Activated naive CD4-positive, alpha-beta T cell treated with anti-CD3 and anti-CD28 coated beads, Interleukin-2, amount 50 U/mL, for 16 hours (primary cell): ENCODE measurements at places on chromosomes 3 and 15.

GRCh38 chr3:192090586-192090985 is 629.6 kb downstream of the PYDC2 start:
- no peak for DNase-seq

DNA sequence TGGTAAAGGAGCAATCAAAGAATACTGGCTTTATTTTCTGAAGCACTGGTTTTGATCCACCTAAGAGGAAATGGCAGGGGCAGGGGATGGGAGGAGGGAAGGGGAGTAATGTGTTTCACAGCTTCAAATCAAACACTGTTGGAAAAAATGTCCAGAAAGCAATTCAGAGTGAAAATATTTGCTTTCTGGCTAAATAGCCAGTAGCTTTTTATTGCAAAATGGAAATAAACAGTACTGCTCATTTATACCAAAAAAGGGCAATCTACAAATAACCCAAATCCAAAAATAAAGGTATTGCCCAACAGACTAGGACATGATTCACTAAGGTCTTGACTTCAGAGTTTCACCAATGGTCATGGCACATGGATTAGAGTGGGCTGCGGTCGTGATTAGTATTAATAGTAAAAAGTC is 279.3 kb upstream of the THBS1 start:
- DNase-seq, result no peak

DNA sequence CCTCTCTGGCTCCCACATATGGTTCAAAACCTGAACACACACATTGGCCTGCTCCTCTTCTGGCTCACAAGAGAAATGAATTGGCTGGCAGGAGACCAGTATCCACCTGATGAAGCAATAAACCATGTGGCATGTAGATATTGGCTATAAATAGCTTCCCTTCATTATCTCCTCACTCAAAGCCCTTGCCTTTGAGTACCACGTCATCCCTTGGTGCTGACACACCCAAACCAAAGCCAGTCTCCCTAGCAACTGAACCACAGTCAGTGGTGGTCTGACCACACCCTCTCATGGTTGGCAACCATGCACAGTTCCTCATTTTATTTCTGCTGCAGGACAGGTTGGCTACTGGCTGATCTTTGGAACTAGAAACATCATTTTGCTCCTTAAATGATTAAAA is 98.8 kb downstream of the ZNF621 start:
- DNase-seq, result no peak

DNA sequence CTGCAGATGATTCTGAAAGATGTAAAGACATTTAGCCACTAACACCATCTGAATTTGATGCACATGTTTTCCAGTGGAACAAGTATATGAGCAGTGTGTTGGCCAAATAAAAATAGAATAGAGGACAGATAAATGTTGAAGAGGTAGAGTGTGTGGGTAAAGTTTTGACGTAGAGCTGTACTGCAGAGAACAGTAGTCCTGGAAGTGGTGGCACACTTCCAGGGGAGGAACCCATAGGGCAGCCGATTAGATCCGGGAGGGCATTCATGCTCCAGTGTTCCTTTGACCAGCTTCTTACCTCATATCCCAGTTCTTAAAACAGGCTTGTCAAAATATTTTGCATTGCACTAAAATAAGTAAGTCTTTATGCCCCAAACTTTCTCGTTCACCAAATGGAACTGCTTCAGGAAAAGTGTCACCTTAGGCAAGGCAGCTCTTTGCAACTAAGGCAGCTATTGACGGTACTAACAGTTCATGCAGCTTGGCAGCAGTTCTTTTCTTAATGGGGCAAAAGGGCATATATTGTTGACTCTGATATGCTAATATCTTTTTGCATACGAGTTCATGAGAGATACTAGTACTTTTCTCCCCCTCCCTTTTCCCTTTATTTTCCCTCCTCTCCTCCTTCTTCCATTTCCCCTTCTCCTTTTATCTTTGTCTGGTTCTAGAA is 429.3 kb upstream of the AZI2 start:
- DNase-seq, result no peak

DNA sequence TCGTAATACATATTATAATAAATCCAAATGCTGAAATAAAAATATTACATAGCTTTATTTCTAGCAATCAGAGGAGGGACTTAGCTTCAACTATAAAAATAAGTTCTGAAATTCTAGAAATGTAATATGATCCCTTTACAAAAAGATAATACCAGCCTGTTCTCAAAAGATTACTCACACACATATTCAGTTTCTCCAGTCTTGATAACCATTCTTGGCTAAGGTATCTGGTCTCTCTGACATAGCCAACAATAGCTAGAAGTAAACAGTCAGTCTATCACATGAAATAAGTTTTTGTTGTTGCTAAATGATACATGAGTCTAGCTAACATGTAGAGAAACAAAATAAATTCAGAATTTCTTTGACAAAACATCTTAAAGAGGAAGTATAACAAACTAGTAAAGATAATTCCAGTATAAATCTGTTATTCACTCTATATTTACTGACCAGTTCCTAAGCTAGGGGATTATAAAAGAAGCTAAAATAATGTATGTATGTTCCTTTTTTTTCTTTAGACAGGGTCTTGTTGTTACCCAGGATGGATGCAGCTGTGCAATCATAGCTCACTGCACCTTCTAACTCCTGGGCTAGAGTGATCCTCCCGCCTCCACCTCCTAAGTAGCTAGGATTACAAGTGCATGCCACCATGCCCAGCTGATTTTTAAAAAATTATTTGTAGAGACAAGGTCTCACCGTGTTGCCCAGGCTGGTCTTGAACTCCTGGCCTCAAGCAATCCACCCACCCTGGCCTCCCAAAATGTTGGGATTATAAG is 170.6 kb downstream of the TBL1XR1 start:
- DNase-seq, result no peak

DNA sequence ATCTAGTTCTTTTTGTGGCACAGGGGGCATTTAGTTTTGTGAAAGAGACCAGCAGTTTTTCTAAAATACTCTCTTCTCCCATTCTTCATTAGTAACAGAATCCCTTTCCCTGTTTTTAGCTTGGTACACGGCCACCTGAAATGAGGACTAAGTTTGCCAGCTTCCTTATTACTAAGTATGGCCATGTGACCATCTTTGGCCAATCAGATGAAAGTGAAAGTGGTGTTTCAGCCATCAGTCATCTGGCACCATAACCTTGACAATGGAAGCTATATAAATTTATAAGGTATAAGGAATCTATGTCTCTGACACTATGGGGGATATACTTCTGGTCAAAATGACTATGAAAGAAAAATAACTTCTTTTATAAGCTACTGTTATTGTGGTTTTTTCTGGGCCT is 570.4 kb downstream of the AGBL1 start:
- no peak for DNase-seq

DNA sequence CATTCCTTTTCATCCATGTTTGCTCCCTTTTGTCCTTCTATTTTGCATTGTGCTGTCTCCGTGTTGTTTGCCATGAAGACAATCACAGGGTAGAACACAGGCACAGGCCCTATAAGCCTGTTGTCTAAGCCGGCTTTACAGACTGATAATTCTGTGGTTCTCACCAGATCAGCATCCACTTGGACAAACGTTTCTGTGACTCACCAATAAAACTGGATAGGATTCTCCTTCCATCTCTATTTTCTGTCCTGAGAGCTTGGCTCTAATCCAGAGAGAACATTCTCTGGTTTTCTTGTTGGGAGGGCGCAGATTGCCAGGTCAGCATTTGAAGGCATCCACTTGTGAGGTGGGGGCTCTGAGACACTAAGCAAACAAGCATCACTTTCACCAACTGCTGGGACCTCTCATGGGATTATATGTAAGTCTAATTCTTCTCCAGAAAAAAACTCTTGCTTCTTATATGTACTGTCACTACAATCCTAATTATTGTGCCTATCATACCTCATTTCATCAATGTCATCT is 101.6 kb downstream of the ERC2 start:
- DNase-seq, result no peak

GRCh38 chr3:120274739-120275167 is 10.3 kb downstream of the GPR156 start:
- no peak for DNase-seq

- DNase-seq, result no peak
Measured at GRCh38 chr15:66178531-66178910, 75.0 kb downstream of the MEGF11 start.

- DNase-seq, result no peak
Measured at GRCh38 chr3:122533480-122533879, 18.7 kb upstream of the KPNA1 start.

DNA sequence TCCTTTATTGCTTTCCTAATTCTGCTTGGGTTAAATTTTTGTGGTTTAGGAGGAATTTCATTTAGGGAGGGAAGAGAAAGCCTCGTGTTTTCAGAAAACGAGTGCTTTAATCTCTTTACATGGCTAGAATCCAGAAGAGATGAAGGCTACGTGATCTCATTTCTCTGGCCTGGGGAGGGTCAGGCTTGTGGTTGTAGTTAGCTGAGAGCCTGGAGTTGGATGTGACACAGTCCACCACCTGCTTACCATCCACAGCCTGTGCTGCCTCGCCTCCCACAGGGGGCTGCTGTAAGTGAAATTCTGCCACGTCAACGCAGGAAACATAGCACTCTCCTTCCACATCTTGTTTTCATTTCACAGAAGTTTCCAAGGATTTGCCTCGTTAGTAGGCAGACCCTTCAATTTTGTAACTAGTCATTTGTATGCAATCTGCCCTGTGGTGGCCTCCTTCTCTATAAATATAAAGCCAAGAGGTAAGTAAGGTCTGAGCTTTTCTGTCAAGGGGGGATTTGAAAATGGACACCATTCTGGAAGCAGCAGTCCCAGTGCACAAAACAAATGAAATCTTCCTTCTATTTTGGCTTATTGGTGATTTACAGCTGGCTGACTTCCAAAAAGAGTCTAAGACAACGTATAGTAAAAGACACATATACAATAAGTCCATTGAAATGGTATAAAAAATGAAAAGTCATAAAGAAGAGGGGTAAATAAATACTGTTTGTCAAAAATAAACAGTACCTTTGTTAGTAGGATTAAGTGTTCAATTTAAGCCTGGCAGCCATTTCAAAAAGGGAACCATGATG is 3.4 kb downstream of the GXYLT2 start:
- no peak for DNase-seq

- no peak for DNase-seq
Measured at GRCh38 chr3:37712918-37713817, 148.5 kb upstream of the CTDSPL start.

GRCh38 chr3:147422196-147422595 is 13.0 kb downstream of the ZIC1 start:
- no peak for DNase-seq

DNA sequence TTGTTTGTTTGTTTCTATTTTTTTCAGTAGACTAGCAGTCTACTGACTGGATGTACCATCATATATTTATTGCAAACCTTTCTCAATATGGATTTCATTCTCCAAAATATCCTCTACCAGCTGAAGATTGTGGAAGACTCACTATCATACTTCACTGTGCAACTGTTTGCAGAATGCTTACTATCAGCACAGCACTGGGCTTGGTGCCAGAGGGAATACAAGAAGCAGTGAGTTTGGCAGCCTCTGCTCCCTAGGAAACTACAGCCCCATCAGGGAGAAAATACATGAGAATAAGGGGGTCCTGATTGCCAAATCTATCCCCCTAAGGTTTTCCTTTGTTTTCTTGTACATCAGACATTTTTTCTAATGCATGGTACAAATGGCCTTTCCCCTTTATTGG is 27.5 kb downstream of the AQP9 start:
- DNase-seq, result no peak

GRCh38 chr15:75639191-75639708 is 774 bp downstream of the IMP3 start:
- DNase-seq, result no peak

GRCh38 chr3:188683032-188683521 is 488.7 kb upstream of the TPRG1 start:
- DNase-seq, result no peak

GRCh38 chr15:70142072-70142321 is 44.3 kb upstream of the TLE3 start:
- DNase-seq, result no peak

DNA sequence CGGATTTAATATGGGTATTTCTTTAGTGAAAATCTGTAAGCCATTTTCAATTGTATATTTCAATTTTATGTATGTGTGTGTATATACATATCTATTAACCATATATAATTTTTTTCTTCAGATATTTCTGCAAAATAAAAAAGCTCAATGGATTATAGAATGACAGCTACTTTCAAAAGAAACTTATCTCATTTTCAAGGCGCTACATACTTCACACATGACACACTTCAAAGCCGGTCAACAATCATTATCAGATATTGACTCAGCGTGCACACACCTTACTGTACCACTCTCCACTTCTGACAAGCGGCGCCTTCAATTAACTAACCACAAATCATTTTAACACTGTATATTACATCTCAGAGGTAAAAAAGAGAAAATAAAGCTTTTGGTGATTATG is 39.6 kb downstream of the ATP13A3 start:
- no peak for DNase-seq

GRCh38 chr15:85129881-85130280 is 148.2 kb downstream of the PDE8A start:
- no peak for DNase-seq

GRCh38 chr15:95302809-95303208 is 1027.7 kb upstream of the NR2F2 start:
- no peak for DNase-seq

DNA sequence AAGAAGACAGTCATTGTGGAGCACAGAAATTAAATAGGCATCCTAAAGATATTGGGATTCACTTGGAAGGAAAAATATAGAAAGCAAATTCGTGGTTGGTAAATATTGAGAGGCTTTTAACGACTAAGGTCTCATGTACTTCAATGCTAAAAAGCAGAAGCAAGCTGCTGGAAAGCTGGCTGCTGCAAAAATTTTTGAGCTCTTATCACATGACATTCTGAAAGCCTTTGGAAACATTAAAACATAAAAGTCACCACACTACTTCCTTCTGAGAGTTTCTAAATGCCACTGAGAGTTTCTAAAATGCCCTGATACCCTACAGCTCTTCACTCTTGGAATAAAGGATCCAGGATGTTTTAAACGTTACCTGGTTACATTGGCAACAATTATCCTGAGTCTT is 39.0 kb upstream of the CBLB start:
- DNase-seq, result no peak

DNA sequence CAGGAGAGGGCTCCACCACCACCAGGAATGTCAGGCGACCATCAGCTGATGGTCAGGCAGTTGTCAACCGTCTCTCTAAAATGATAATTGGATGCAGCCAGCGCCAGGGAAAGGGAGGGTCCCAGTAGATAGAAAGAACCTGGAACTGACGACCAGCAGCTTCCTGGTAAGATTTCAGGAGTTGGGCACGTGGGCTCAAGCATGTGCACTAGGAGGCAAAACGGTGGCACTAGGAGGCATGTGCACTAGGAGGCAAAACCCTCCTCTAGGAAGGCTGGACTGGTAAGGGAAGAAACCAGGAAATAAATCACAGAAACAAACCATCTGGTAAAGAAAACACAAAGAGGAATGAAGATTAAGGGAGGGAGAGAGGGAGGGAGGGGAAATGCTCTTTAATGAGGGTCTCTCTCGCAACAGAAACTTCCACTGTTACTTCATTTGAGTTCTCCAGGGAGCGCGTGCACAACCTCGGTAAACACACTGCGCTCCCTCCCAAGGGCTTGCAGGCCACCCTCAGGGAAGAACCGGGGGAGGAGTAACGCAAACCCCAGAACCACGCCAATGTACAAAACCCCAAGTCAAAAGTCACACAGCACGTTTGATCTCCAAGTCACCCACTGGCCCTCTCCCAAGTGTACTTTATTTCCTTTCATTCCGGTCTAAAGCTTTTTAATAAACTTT is 116.7 kb downstream of the XXYLT1 start:
- DNase-seq, result no peak

- no peak for DNase-seq
Measured at GRCh38 chr15:37995461-37996347, 61.3 kb downstream of the TMCO5A start.

- no peak for DNase-seq
Measured at GRCh38 chr3:115523458-115523857, 99.9 kb upstream of the GAP43 start.
